CD4-positive, alpha-beta T cell treated with Interleukin-1 beta for 1 hour (primary cell): ENCODE measurements at places on chromosomes 16 and 17.

- no peak for DNase-seq
Observed at GRCh38 chr17:49634485-49634860, 43.4 kb downstream of the SPOP start.

DNA sequence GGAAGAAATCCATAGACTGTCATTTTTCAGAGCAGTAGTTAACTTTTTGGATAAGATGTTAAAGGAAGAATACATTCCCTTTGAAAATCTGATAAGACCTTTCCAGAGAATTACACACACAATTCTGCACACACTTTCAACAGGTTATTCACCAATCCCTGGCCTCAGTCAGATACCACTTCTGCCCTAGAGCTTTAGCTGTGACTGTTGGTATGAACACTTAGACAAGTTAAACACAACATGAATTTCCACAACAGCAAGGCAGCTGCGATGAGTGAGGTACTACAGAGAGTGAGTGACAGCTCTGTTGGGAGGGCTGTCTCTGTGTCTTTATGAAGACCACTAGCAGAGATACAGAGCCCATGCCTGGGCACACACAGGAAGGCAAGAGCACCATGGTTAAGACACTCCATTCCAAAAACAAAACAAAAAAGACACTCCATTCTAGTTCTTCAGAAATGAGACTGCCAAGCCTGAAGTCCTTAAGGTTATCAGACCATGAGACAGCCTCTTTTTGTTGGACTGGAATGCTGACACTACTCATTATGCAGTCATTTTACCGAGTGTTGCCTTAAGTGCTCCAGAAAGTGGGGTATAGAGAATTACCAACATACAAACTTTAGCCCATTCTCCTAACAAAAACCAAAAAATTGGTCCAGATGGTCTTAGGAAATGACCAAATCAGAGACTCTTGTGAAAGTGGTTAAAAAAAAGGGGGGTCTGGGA is 42.4 kb downstream of the TOM1L2 start:
- no peak for DNase-seq

DNA sequence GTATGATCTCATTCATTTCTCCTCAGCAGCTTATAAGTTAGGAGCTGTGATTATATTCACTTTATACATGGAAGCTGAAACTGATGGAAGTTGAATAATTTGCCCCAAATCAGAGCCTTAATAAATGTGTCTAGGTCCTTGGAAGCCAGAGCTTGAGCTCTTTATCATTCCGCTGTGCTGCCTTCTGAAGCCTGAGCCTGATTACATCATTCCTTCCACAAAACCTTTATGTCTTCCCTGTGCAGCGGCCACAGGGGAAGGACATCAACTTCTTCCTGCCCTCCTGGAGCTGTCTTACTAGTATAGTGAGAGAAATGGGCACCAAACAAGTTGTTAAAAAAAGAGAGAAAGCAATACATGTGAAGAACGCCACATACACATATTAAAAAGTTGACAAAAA is 6.8 kb downstream of the TNRC6C start:
- DNase-seq: no peak

DNA sequence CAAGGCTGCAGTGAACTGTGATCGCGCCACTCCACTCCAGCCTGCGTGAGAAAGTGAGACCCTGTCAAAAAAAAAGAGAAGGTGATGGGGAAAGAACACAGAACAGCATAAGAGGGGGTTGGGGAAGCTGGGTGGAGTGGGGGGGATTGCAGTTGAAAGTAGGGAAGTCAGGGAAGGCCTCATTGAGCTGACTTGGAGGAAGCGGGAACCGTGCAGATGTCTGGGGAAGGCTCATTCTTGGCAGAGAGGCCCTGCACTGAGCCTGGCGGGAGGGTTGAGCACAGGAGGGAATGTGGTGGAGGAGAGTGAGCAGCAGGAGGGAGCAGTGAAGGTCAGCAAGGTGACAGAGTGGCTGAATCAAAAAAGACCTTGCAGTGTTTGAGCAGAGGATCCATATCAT is 26.9 kb downstream of the IL4R start:
- DNase-seq: no peak

GRCh38 chr17:62800585-62800984 is 7.5 kb downstream of the MARCHF10 start:
- DNase-seq: no peak

- DNase-seq: no peak
Observed at GRCh38 chr16:55204069-55204468, 119.9 kb upstream of the IRX6 start.

- no peak for DNase-seq
Observed at GRCh38 chr17:76014925-76015261, 12.2 kb downstream of the EVPL start.

DNA sequence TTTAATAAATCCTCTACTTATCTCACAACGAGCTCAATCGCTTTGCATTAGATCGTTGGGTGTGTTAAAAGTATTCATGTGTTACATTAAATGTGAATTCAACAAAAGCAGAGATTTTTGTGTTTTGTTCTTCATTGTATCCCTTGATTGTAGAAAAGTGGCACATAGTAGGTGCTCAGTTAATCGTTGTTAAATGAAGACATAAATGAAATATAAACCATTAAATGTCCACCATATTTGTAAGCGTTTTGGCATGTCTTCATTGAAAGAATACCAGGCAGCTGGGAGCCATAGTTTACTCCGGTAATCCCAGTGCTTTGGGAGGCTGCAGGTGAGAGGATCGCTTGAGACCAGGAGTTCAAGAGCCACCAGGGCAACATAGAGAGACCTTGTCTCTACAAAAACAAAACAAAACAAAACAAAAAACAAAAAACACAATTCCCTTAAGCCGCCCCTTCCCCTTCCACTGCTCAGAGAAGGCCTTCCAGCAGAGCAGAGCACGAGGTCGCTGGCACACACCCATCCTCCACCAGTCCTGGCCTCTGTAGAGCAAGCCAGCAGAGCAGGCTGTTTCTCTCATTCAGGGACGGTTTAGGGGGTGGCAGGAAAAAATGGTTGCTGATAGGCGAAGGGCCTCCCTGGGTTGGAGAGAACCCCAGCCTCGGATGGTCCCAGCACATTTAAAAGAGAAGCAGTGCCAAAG is 673 bp upstream of the CHD9 start:
- DNase-seq: no peak

DNA sequence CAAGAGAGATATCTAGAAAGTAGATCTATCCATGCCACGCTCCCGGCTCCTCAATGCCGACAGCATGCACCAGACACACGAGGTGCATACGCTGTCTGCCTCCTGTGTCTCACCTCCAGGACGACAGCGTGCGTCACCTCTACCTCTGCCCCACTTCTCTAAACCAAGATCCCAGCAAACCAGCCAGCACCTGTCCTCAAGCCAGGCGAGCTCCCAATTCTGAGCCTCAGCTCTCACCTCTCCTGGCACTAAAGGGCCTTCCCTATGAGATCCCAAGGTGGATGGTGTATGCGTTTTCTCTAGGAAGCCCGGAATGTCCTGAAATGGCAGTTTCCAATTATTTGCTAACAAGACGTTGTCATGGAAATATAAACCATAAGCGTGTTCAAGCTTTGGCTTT is 36.2 kb upstream of the RCVRN start:
- DNase-seq: no peak

DNA sequence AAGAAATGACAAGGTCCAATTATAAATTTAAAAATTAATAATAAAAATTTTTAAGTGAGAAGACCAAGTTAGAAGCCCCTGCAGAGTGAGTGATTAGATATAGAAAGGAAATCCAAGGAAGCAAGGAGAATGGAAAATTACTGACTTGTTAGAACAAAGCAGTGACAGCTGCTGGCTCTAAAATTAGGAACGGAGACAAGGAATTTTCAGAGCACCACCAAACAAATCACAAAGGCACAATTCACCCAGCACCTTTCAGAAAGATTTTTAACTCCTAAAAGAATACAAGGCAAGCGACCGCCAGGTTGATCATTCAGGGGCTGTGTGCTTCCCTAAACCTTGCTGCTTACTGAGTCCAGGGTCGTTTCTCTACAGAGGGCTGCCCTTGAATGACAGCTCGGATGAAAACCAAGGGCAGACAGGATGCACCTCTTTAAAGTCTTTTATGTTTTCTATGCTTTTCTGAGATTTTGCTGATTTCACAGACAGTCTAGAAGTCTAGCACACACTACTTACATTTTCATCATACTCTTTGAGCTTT is 45.4 kb upstream of the GINS3 start:
- DNase-seq: no peak

GRCh38 chr16:35748621-35749252 is 2289.3 kb downstream of the TP53TG3F start:
- DNase-seq: no peak

- no peak for DNase-seq
Observed at GRCh38 chr16:85730186-85730465, 20.8 kb downstream of the C16orf74 start.

DNA sequence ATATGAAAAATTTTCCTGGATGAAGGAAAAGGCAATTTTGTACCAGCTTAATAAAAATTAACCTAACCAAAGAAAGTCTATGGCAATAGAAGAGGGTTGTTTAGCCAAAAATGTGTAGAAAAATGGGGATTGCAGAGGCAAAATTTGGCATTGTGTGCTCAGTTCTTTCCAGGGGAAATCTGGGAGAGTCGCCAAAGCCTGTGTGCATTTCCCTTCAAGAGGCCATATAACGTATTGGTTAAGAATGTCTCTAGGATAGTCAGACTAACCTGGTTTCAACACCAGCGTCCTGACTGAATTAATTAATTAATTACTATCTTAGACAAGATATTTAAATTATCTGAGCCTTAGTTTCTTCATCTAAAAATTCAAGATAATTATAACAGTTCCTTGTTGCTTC is 44.8 kb upstream of the HLF start:
- DNase-seq: no peak

- no peak for DNase-seq
Observed at GRCh38 chr17:44400226-44400847, 10.9 kb upstream of the ITGA2B start.

DNA sequence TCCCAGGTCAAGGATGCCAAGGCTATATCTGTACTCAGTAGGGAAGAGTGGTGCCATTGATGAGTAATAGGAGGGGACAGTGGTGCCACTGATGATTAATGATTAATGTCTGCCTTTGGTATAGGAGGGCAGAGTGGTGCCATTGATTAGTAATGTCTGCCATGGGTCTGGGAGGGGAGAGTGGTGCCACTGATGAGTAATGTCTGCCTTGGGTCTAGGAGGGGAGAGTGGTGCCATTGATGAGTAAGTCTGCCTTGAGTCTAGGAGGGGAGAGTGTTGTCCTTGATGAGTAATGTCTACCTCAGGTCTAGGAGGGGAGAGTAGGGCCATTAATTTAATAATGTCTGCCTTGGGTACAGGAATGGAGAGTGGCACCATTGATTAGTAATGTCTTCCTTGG is 507.8 kb upstream of the EEF2KMT start:
- DNase-seq: no peak

GRCh38 chr17:29068818-29069217 is 25.9 kb downstream of the PIPOX start:
- no peak for DNase-seq

- no peak for DNase-seq
Observed at GRCh38 chr17:81537856-81538555, 9.8 kb downstream of the FSCN2 start.

DNA sequence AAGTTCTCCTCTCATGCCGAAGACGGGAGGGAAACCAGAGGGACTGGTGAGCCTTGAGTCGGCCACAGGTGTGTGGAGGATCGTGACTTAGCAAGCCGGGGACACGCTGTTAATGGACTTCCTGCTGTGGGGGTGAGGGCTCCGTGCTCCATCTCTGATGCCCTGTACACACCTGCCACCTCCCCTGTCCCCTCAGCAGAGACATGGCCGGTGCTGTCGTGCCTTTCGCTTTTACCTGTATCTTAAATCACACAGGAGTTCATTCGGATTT is 75.9 kb upstream of the ZNF750 start:
- DNase-seq: no peak

GRCh38 chr17:41548844-41549595 is 20.9 kb upstream of the KRT19 start:
- peak; percentile 85 for DNase-seq

DNA sequence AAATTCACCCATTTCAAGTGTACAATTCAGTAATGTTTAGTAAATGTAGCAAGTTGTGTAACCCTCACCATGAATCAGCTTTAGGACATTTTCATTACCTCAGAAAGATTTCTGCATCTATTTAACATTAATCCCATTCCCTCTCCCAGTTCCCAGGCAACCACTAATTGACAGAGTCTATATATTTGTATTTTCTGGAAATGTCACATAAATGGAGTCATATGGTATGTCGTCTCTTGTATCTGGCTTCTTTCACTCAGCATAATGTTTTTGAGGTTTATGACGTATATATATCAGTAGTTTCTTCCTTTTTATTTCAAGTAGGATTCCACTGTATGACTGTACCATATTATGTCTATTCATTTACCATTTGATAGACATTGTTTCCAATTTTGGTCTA is 199.8 kb downstream of the CYB561 start:
- no peak for DNase-seq

DNA sequence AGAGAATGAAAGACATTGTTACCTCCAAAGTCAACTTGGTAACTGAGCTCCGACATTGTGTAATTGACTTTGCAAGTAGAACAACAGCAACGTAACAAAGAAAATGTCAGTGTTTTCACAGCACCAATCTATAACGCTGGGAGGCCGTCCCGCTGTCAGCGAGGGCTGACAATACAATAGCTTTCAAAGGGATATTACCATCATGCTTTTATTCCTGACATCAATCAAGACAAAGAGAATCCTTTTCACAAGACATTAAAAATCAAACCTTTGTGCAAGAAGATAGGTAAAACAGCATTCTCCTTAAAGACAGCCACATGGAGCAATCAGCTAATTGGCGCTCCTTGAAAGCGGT is 6.2 kb downstream of the ZNF423 start:
- DNase-seq: no peak

- DNase-seq: no peak
Observed at GRCh38 chr16:64365448-64365931, 756.4 kb downstream of the CDH11 start.

GRCh38 chr17:47423406-47424295 is 99.9 kb downstream of the EFCAB13 start:
- DNase-seq: no peak

GRCh38 chr16:14392960-14393359 is 237.1 kb downstream of the PARN start:
- DNase-seq: no peak

DNA sequence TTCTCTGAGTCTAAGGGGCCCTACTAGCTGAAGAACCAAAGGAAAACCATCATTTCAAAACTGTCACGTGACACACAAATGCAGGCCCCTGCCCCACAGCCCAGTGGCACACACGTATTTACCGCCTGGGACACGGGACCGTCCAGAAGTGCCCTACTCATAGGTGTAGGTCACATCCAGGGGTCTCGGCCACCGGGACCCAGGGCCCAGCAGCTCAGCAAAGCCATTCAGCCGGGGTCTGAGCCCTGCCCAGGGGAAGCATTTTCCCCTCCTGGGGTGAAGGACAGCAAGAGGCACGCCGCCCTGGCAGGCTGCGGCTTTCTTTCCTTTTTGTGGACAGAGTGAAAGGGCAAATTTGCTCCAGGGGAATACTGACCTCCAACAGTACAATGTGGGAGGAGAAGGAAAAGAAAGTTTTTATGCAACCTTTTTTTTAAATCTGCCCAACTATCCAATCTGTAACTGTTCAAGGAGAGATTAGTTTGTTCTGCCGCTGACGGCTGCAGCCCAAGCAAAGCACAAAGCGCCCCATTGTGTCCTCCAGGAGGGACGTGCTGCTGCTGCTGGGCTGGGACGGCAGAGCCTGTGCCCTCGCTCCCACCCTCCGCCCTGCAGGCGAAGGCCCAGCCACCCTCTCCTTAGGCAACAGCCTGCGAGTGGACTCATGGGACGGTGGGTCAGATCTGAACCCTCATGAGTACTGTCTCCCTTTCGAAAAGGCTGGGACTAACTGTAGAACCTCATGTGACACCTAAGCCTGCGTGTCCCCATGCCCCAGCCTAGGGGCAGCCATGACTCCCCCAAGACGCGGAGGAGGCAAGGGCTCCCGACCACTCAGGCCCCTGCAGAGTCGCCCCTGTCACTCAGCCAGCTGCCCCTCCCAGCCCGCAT is 21.3 kb downstream of the SLC7A5 start:
- DNase-seq: no peak
